ENCODE measurements at places on chromosomes 4 and X.

- DNase-seq = no peak
These were observed 60.1 kb downstream of the SH3RF1 start for GRCh38 chr4:169210504-169211118.

- no peak for DNase-seq
These were observed 7.8 kb downstream of the LARP1B start for GRCh38 chr4:128068918-128069317.

GRCh38 chr4:122758033-122758432 is 25.5 kb downstream of the BBS12 start:
- no peak for DNase-seq

GRCh38 chrX:31563792-31564191 is 492.0 kb upstream of the FTHL17 start:
- no peak for DNase-seq

DNA sequence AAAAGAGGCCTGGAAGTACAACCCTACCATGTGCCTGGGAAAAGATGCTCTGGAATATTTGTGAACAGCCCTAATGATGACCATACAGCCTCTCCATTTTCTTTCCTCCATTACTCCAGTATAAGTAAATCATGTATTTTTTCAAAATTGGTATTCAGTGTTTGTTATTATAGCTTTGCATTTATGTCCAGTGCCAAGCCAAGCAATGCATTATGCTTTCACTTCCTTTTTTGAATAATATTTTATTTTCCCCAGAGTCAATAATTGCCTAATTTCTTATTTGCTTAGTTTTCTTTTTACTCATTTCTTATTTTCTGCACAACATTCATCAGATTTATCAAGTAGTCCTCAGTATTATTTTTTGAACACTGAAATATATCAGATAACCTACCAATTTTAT is 49.3 kb upstream of the EOLA2 start:
- DNase-seq = no peak

GRCh38 chr4:33425936-33426335 is 2705.8 kb downstream of the PCDH7 start:
- no peak for DNase-seq

DNA sequence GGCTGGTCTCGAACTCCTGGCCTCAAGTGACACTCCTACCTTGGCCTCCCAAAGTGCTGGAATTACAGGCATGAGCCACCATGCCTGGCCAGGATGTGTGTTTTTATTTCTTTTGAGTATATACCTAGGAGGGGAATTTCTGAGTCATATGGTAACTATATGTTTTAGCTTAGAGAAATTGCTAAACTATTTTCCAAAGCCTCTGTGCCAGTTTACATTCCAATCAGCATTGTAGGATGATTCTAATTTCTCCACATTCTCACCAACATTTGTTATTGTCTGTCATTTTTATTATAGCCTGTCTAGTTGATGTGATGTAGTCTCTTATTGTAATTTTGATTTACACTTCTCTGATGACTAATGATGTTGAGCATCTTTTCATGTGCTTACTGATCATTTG is 1576.0 kb downstream of the RPA4 start:
- DNase-seq = no peak

DNA sequence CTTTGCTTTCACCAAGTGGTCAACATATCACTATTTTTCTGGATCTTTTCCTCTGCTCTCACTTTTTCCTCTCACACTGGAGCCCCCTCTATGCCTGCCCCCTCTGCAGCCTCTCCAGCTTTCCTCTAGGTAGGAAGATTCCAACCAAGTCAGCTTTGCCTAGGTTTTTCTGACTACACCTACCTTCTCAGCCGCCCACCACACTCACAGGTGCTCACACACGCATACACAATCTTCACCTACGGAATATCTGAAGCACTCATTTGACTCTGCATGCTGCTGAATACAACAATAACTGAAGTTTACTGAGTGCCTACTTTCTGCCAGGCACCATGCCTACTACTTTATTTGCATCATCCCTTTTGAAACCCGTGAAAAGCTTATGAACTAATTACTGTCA is 328.0 kb downstream of the PPP3CA start:
- DNase-seq = no peak

DNA sequence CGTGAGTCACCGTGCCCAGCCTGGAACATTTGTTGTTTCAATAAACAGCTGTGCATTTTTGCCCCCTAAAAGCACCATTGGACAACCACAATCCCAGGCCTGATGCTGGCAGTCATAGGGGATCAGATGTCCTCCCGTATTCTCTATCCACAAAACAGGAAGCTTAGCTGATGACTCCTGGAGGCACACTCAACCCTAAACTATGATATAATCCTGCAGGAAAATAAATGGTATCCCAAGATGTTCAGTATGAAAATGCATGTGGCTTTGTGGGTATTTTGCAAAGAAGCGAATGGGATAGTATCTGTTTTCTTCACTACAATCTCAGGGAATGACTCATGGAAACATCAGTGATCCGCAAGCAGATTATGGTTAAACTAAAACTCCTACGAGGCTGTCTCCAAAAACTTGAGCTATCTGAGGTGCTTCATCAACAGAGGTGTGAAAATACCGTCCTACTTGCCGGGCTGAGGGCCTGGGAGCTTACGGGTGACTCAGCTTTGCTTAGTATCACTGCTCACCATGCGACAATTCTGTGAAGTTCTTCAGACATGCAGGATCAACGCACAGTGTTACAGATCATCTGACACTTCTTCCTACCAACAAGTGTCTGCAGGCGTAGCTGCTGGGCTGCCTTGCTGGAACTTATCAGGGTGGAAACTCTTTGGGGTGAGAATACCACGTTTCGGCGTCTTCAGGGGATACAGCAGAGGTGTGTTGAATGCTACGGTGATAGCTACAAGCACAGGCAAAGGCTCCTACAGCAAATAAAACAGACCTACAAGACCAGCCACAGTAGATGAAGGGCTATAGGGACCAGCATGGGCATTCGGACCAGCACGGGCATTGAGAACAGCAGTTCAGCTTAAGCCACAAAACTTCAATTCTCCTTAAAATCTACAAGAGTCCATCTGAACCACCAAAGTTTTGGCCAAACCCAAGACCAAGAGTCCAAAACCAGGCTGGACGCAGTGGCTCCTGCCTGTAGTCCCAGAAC is 148.5 kb downstream of the DHRSX start:
- DNase-seq = no peak

GRCh38 chrX:68652326-68653170 is 5.1 kb downstream of the STARD8 start:
- DNase-seq = no peak

DNA sequence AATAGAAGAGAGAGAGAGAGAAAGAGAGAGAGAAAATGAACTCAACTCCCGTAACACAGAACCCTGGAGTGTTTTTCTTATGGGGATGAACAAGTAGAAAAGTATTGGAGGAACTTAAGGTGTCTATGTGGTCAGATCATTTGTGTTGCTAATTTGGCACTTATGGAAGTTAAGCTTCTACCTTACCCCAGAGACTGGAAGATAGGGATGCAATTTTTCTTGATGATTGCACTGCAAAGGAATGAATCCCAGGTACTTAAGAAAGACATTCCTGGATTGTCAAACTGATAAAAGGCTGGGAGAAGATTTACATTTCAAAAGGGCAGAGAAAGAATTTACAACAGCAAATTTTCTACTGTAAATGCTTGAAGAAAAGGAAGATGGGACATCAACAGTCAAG is 57.2 kb downstream of the MAP9 start:
- DNase-seq = no peak

- DNase-seq = no peak
These were observed 24.3 kb downstream of the AWAT2 start for GRCh38 chrX:70025464-70025863.

DNA sequence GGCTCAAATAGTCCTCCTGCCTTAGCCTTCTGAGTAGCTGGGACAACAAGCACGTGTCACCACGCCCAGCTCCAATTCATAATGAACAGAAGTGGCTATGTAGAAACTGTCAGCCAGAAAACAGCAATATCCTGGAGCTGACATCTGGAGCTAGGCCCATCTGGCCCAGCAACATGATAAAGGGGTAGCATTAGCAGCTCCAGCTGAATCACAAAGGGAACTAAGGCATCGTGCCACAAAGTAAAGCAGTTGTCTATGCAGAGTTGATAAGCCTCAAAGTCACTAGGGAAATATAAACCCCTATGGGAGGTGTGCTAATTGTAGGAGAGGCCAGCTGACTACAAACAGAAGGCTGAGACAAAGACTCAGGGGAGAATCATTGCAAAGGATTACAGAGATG is 270.5 kb upstream of the GPC4 start:
- DNase-seq = no peak

- DNase-seq = no peak
These were observed 123.3 kb downstream of the SLC10A7 start for GRCh38 chr4:146398404-146398803.

DNA sequence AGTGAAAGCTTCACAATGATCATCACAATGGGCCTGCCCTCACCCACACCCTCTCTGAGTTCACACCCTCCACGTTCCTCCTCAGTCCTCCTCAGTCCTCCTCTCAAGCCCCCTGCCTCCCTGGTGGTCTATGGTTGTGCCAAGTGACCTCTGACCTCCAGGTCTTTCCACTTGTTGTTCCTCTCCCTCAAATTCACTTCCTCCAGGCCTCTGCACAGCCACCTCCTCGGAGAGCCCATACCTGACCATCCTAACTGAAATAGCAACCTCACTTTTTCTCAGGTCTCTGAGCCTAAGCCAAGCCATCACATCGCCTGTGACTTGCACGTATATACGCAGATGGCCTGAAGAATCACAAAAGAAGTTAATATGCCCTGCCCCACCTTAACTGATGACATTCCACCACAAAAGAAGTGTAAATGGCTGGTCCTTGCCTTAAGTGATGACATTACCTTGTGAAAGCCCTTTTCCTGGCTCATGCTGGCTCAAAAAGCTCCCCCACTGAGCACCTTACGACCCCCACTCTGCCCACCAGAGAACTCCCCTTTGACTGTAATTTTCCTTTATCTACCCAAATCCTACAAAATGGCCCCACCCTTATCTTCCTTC is 293.4 kb upstream of the TENM3 start:
- DNase-seq = no peak

DNA sequence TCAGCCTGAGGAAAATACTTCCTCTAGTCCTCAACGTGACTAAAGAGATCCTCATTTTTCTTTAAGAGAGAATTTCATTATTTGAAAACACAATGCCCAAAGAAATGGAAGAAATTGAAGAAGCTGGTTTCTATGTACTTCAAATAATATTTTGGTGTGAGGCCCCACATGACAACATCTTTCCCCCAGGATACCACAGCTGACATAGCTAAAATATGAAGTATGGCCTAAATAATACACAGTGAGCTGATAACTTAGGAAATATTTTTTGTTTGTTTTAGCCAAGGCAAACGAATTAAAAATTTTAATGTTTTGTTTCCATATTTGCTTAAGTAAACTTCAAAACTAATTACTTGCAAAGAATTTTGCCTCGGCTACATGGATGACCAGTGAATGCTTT is 149.2 kb downstream of the CBR4 start:
- DNase-seq = no peak

- DNase-seq = no peak
These were observed 284.1 kb downstream of the ANTXR2 start for GRCh38 chr4:79788884-79789283.

DNA sequence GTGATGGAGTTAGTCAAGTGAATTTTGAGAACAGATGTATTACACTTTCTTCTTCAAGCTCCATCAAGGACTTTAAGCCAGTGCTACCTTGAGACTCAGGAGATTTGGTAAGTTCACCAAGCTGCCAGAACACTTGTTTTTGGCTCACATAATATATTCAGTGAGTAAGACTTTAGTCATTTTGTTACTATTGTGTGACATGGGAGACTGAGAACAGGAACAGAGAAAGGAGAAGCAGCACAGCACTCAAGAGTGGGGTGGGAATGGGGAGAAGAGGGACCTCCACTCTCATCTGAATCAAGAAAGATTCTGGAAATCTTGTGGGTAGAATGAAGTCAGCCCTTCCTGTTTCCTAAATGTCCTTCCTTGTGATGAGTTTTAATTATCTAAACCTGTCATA is 87.3 kb upstream of the TET2 start:
- no peak for DNase-seq

DNA sequence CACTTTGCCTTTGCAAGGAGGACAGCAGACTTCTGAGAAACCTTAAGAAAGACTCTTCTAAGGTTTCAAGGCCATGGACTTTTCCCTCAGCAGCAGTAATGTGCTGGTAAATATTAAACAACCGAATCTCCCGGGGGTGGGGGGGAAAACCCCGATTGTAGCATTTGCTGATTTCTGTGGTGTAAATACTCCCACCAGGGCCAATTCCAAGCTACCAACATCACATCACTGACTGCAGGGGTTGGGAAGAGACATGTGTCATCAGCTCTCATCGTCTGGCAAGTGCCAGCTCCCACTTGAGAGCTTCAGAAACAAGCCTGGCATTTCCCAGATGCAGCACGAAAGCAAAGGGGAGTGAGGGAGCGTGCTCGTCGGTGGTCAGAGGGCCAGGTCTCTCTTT is 101.2 kb downstream of the BCOR start:
- no peak for DNase-seq

- DNase-seq = no peak
These were observed 97.7 kb upstream of the ACSL4 start for GRCh38 chrX:109830704-109831206.

DNA sequence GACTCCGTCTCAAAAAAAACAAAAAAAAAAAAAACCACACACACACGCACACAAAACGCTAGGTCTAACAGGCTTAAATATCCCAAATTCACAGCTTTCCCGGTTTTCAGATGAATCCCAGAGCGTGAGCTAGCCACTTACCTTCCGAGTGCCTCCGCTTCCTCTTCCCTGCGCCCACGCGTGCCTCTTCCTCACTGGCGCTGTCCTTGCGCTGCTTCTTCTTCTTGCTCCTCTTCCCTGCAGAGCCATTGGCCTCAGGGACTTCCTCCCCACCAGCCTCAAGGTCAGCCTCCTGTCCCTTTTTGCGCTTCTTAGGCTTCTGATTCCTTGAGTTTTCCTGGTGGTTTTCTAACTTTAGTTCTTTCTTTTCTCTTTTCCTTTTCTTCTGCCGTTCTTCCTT is 15.7 kb downstream of the LYAR start:
- DNase-seq = no peak

- DNase-seq = no peak
These were observed 133.2 kb downstream of the LARP7 start for GRCh38 chr4:112770114-112770513.

DNA sequence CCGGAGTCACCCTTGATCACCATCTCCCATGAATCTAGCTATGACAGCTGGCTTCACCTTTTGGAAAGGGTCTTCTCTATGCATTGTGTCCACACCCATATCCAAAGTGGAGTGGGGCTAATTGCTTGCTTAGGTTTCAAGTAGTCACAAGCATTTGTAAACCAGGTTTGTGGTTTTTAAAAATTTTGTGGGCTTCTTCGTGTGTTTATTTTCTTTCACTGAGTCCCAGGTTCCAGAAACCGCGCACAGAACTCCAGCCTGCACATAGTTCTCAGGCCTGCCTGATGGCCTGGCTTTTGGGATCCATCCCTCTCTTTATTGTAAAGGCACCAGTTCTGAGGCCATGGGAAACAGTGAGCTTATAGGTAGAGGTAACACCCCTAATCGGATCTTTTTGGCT is 70.2 kb upstream of the TLR3 start:
- DNase-seq = no peak

- DNase-seq = no peak
These were observed 1.4 kb downstream of the ADGRA3 start for GRCh38 chr4:22514481-22514880.

Measured in stimulated activated CD4-positive, alpha-beta T cell treated with anti-CD3 and anti-CD28 coated beads, Interleukin-4, amount 100 ng/mL, for 4 hours (primary cell).